ENCODE measurements at places on chromosomes 12 and 14. TPM values are rescaled to one million over a fixed set of nuclear protein-coding genes. Genes with fewer than 3 reads are reported as not detected.

GRCh38 chr12:114030451-114030850, 64.3 kb upstream of the RBM19 start:
- DNase-seq: no peak

KCNK10 gene
- not detected for polyA plus RNA-seq

DNA sequence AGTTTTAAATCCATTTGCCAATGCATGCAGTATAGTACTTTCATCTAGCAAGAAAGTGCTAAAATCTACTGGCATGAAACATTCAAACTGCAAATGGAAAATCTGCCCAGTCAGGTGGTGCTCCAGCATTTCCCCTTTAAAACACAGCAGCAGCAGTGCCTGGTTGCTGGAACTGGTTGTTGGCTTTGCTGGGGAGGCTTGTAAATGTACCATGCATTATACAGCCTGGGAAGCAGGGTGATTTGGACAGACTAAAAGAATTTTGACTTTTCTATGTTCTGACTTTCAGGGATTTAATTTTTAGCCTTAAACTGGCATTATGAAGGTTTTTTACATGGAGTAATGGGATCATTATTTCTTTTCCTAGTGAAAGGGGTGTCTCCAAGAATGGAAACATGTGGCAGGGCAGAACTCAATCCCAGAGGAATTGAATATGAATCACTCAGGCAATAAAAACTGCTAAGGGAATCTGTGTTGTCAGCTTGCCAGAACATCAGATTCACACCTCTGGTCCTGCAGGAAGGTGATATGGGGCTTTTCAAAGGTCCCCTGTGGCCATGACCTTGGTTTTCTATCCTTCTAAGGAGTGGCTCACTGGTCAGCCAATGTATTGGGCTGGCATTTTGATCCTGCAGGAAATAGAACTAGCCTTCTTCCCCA, 9.0 kb upstream of the PAX9 start:
- no peak for DNase-seq

TXNDC16 gene
- polyA plus RNA-seq: 2.0 TPM

- no peak for DNase-seq
Observed at GRCh38 chr14:33070475-33070874, 131.8 kb downstream of the NPAS3 start.

CLEC4A gene
- 0.59 TPM for polyA plus RNA-seq

POTEM gene
- not detected for polyA plus RNA-seq

DNA sequence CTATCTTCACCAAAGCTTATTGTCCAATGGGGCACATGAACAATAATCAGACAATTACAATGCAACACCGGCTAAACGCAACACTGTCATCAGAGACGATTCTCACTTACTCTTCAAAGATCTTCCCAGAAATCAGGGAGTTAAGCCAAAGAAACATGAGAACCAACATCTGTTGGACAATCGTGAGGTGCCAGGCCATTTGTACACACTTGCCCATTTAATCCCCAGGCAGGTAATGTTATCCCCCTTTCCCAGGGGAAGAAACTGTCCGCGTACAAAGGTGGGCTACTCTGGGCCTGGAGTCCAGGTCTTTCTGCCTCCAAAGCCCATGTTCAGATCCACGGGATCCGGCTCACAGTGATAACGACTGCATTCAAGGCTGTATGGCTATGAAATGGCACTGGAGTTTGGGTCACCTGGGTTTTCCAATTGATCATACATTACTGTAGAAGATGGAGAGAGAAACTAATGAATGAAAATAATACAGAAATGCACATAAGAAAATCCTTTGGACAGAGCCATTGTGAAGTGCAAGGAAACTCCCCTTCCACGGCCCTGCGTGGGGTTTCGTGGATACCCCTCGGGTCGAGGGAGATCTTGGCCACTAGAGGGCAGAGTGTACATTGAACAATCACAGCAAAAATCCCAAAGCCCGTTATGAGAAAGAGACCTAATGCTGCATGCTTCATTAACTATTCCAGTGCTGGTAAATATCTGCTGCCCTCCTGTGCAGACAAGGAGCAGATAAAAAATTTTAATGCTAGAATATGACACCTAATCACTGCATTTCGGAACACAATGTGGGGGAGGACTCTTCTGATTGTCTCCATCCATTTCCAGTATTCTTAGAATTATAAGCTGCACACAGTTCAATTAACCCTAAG, 111.4 kb downstream of the EGLN3 start:
- peak; percentile 11 for DNase-seq

TAMALIN gene
- 1.1 TPM for polyA plus RNA-seq

VWF gene
- not detected for polyA plus RNA-seq

- DNase-seq: no peak
Observed at GRCh38 chr14:29608861-29609260, 318.8 kb downstream of the PRKD1 start.

GRCh38 chr14:55074662-55075061, 23.2 kb downstream of the MAPK1IP1L start:
- DNase-seq: no peak

KRT81 gene
- not detected for polyA plus RNA-seq

RFLNA gene
- polyA plus RNA-seq: not detected

DNA sequence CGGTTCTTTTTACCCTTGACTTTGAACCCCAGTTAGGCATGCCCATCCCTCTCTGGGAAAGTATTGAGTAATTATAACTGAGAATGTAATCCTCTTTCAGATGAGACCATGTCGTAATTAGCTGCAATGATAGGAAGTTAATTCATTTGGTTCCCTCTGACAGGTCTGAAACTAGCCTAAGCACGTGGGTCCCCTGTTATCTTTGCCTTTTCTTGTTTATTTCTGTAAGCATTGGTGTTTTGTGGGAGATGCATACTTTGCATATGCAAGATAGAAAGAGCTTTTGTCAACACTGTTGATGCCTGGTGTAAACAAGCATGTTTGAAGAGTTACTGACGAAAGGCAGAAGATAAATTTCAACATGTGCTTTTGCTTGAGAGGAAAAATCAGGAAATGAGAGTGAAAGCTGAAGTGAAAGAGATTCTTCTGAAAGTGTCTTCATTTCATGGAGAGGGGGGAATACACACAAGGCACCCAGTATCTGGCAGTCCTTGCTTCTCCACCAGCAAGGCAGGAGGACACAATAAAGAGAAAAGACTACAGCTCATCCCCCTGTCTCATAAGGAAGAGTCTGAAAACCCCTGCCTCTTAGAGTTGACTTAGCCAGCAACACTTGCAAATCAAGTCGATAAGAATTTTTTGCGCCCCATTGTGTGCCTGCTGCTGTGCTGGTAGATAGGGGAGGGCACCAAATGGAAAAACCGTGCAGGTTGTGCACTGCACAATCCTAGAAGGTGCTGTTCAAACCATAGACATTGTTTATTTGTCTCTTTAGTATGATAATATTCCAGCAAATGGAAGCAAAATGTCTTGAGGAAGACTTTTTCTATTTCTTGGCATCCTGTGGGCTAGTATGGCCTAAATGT, 77.8 kb downstream of the SLC24A4 start:
- no peak for DNase-seq

DGLUCY gene
- polyA plus RNA-seq: 41.7 TPM

GRCh38 chr12:123062681-123063486, 82.4 kb downstream of the ARL6IP4 start:
- DNase-seq: no peak

INHBC gene
- not detected for polyA plus RNA-seq

GDF3 gene
- polyA plus RNA-seq: not detected
